Stimulated activated CD8-positive, alpha-beta memory T cell treated with anti-CD3 and anti-CD28 coated beads, Interleukin-7, amount 100 ng/mL, for 4 hours (primary cell): ENCODE measurements at places on chromosomes 1 and 21.

DNA sequence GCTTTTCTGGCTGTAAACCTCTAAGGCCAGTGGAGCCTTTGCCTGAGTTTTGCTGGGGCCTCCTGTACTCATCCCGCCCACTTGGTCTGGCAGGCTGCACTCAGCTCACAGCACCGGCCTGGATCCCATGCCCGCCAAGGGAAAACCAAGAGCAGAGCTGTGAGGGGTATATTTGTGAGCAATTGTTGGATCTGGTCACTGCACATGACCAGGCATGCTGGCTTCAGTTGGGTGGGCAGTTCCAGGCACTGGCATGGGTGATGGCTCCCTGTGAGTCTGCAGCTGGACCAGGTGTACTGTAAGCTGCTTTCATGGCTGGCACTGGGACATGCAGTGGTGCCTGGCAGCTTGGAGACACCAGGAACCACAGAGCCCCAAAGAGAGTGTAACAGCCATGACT is 563.1 kb upstream of the RGS18 start:
- DNase-seq: no peak

DNA sequence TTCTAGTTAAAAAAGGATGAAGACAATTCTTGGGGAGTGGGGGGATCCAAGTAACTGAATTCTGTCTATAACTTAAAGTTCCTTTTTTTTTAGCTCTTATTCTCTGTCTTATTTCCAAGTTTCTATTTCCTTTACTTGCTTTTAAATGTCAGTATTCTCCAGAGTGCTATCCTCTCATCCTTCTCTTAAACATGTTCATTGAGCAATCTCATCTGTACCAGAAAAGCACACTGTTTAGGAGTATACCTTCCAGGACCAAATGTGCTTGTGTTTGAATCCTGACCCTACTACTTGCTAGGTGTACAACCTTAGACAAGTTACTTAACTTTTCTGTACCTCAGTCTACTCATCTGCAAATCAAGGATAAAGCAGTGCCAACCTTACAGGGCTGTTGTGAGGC is 50.1 kb downstream of the AKT3 start:
- no peak for DNase-seq

DNA sequence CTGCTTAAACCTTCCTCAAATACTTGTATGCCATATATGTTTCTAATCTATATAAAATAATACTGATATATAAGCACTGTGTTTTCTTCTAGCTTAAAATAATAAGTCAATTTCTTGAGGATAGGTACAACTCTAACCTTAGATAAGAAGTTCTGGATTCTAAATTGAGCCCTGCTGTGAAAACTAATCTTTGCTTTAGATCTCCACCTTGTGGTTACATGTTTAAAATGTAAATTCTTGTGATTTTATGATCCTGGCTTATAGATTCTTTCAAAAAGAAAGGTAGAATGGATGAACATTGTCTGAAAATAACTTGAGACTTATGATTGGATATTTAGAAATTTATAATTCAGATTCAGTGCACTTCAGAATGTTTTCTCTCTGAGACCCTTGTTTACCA is 38.9 kb upstream of the HMCN1 start:
- DNase-seq: no peak

GRCh38 chr1:15849775-15850324 is 2.3 kb downstream of the SPEN start:
- DNase-seq: peak; percentile 8
